Activated naive CD4-positive, alpha-beta T cell (primary cell): ENCODE measurements at places on chromosomes 12 and 14.

DNA sequence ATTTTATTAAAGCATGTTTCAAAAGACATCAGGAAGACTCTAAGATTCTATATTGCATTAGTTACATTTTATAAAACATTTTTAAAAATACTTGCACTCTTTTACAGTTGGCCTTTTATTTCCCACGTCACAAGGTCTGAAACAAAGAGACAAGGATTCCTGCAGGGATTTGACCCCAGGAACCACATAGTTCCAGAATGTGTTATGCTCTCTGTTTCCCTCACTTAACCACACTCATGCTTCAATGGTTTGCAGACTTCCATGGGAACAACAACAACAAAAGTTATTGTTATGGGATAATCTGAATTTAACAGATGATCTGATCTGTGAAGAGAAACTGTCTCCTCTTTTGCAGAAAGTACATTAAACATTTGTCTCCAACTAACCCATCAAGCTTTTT lies 104.3 kb upstream of the PPFIA2 start:
- no peak for DNase-seq

GRCh38 chr12:112025808-112026375 lies 12.7 kb downstream of the ERP29 start:
- DNase-seq, result no peak

GRCh38 chr12:127690161-127690560 lies 576.8 kb upstream of the TMEM132C start:
- DNase-seq, result no peak

DNA sequence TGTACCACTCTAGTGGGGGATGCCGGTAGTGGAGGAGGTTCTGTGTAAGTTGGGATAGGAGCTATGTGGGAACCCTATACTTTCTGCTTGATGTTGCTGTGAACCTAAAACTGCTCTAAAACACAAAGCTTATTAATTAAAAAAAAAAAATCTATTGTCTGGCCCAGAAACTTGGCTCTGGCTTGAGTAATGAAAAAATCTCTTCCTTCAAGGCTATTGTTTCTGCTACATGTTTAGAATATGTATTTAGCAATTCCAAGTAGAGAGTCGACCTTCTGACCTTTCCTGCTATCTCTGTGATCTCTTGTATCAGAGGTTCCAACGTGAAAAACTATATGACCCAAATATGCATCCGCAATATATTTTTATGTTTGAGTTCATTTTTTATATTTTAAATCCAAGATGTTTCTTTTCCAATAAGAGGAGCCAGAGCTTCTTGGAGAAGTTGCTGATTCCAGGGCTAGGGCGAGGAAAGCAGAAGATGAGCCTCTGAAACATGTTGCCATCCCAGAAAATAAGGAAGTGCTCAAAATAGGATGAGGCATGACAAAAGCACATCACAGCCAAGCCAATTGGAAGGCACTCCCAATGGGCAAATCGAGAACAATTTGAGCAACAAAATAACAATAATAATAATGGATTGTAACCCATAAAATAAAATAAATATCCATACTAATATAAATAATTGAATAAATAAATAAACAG lies 184.6 kb upstream of the TMEM260 start:
- DNase-seq, result no peak

DNA sequence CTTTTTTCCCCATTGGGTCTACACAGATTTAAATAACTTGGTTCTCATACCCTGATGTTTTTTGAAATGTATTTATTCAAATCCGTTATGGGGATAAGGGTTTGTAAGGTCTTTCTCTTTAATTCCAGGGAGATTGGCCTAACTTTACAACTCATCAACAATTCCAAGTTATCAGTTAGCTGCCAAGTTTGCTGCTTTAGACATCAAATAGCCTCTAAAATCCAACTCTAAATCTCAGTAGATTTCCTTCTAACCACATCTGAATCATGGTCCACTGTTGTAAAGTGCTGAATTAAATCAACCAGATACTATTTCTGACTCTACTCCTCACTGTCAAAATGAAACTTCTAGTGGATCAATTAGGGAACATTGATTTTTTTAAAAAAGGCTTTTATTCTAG lies 364.1 kb upstream of the E2F7 start:
- DNase-seq, result no peak

DNA sequence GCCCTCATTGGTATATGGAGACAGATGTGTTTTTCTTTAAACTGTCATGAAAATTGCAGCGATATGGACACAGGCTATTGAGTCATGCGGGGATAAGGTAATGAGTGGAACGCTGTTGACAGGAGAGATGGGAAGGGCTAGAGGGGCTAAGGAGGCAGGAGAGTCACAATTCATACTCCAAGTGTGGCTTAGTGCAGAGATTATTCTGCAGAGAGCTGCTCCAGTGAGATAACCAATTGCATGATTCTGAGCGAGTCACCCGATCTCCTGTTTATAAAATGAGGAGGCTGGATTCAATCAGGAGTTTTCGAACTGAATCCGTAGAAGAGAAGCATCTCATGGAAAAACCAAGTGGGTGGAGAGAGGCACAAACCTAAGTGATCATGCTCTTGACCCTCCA lies 106.4 kb upstream of the PLEKHG7 start:
- DNase-seq, result no peak

DNA sequence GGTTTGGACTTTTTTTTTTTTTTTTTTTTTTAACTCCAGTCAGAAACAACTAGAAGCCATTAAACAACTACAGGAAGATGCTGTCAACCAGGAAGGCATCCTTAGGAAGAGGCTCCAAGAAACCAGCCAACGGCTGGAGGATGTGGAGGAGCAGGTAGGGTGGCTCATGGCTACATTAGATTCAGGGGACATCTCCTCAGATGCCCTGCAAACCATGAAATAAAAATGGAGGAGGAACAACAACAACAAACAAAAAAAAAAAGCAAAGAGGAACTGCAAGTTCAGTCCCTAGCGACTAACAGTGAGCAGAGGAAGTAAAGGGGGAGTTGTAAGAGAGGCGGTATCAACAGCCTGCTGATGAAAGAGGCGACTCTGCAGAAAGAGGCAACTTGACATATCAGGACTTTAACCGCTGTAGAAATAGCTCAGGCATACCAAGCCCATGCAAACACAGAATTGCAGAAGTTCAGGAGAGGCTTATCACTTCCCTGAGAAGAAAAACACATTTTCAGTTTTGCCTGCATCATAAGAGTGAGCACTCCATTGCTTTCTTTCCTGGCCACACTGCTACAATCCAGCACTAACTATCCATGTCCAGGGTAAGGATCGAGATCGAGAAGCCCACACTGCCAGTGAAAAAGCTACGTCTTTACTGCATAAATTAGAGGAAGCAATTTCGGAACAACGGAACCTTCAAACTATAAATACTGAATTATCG lies 103.5 kb upstream of the BCAT1 start:
- DNase-seq, result peak; percentile 26

- DNase-seq, result no peak
These were observed 380.8 kb upstream of the TMEM132C start for GRCh38 chr12:127885954-127886750.

DNA sequence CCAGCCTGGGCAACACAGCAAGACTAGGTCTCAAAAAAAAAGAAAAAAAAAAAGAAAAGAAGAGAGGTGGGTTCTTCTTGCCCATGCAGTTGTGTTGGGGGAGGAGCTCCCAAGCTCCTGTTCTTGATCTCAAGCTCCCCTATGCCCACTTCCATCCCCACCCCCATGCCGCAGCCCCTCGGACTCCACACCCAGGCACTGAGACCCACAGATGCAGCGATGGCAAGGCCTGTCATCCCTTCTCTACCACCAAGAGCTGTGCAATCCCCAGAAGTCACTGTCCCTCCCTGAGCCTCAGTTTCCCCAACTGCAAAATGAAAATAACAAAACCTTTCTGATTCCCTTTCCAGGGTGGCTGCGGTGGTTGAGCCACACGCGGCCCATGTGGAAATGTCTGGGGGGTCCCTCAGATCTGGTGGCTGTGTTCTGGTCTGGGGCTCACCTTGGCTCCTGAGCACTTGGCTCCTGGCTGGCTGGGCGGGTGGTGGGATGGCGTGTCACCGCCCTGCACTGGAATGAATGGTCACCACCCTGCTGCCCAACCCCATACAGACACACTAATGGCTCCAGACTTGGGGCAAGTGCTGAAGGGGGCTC lies 22.6 kb upstream of the KIF26A start:
- DNase-seq, result no peak

DNA sequence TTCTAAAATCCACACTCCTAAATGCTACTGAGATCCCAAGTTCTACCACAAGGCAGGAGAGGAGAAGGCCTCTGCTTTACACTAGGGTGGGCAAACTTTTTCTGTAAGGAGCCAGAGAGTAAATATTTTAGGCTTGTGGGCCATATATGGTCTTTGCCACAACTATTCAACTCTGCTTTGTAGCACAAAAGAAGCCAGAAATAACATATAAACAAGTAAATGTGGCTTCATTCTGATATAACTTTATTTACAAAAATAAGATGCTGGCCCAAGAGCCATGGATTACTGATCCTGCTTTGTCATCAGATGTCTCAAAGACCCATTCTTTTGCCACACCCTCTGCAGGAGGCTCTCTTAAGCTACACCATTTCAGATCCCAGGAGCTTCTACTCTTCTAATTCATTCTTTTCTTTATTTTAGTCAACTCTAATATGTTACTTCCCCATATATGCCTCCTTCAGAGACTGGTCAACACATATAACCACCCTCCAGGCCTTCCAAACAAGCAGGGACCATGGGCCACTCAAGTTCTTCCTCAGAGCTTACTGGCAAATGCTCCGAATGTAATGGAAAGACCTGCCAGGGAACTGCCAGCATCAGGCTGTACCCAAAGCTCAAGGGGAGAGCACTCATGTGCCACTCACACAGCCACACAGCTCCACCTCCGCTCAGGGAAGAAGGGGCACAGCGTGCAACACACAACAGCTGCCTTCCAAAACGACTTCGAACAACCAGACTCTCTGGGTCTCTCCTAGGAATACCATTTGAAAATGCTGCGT lies 15.6 kb downstream of the APPL2 start:
- DNase-seq, result no peak

DNA sequence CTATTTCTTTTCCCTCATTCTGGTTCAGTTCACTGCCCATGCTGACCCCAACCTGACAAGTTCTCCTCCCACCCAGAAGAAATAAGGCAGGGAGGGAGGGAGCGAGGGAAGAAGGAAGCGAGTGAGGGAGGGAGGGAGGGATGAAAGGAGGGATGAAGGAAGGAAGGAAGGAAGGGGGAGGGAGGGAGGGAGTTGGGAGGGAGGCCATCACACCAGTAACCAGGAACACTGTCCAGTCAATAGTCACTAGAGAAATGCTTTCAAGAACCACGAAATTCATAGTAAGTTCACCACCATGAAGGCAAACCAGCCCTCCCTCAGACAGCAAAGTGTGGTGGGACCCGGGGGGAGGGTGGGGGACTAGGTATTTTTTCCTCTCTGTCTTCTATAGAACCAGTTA lies 142.4 kb downstream of the ESRRB start:
- DNase-seq, result no peak

DNA sequence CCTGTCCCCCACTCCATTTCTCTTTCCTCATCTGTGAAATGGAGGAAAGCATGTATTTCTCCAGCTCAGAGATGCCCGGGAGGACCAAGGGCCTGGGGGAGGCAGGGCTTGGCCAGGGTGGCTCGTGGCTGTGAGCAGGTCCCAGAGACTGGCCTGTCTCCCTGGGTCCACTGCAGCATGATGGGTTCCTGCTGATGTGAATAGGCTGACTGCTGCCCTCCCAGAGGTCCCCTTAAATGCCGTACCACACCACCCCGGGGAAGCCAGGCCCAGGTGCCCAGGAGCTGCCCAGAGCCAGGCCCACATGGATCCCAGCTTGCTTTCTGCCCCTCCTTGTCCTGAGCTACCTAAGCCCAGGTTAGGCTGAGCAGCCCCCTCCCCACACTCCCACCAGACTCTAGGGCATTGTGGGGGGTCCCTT lies 158.2 kb upstream of the C14orf180 start:
- no peak for DNase-seq

DNA sequence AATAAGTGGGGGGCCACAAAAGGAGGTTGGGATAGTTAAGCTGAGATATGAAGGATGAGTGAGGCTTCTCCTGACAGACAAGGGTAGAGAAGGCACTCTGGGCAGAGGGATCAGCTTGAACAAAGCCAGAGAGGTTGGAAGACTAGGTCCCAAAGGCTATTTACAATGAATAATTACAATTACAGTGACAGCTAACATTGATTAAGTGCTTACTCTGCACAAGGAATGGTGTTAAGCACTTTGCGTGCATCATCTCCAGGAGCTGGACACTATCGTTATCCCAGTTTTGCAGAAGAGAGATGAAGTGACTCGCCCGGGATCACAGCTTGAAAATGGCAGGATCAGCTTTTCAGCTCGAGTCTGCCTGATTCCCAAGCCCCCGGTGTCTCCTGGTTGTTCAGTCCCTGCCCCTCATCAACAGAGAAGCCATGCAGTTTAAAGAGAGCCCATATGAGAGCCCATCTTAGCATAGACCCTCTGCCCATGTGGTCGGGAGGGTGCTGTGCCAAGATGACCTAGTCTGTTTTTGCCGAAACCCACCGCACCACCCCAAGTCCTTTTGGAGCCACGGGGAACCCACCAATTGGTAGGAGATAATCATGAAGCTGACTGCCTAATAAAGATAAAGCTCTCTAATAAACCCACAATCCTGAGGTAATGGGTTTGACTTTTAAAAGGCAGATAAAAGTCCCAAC lies 89.9 kb upstream of the HSPB8 start:
- no peak for DNase-seq

- no peak for DNase-seq
These were observed 22.3 kb downstream of the SLC38A4 start for GRCh38 chr12:46803517-46803916.

GRCh38 chr14:96284430-96284829 lies 28.4 kb downstream of the BDKRB1 start:
- DNase-seq, result no peak

DNA sequence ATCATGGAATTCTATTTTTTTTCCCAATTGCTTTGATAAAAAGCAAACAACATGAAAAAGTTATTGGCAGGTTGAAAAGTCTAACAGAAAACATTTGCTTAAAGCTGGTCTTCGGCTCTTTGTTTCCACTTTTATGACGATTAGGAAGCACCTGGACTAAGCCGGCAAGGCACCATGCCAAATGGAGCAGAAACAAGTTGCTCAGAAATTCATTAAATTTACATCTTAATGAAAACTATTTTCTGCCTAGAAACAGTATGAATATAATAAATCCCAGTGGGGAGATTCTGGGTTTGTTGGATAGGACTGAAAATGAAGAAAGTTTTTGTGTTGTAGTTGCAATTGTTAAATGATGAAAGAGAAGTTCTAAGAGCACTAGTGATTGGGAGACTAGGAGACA lies 51.4 kb upstream of the OR9K2 start:
- no peak for DNase-seq

- DNase-seq, result no peak
These were observed 93.6 kb upstream of the TMTC2 start for GRCh38 chr12:82593143-82593542.

DNA sequence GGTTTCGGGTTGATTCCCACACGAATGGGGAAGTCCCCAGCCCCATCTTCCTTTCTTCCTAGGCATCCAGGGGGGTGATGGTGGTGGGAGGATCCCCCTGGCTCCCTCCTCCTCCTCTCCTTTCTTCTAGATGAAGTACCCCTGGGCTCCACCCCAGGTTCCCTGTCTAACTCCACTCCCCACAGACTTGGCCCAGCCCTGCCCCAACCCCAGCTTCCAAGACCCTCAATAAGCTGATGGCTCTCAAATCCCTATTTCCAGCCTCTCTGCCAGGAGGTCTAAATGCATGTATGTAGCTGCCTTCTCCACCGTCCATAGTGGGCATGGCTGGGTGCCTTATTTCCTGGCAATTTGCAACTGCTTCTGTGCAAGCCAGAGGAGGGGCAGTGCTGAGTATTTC lies 383.7 kb downstream of the BCL11B start:
- no peak for DNase-seq

GRCh38 chr14:60067882-60068281 lies 23.8 kb upstream of the PCNX4 start:
- no peak for DNase-seq
